ENCODE measurements at places on chromosomes 6 and 20.

DNA sequence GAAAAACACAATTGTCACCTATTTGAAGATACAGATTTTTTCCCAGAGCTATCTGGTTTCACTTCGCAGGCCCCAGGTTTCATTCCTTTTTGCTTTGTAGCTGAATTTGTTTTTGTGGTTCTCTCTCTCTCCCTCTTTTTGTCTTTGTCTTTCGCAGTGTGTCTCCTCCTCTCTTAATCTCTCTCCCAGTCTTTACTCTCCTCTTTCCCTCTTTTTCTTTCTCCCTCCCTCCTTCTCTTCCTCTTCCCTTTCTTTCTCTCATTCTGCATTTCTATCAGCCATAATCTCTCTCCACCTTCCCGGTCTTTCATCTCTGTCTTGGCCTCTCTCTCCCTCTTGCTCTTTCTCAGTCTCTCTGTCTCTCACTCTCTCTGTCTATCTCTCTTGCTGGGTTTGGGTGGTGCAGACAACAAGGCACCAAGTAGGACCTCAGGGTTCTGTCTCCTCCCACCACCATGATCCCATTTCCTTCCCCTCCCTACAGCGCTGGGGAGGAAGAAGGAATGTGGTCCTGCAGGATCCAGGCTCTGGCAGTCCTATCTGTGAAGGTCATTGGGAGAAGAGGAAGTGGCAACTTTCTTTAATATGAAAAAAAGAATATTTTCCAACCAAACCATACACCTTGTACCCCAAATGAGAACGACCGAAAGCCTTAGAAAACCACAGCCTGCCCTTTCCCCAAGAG lies 63.2 kb downstream of the BANF2 start:
- no peak for DNase-seq

GRCh38 chr6:4435981-4436445 lies 300.6 kb upstream of the ECI2 start:
- DNase-seq, result no peak

- DNase-seq, result peak; percentile 79
Measured at GRCh38 chr6:139373154-139373927, 1.1 kb downstream of the CITED2 start.

- DNase-seq, result no peak
Measured at GRCh38 chr6:115945306-115945705, 115.4 kb downstream of the FRK start.

- no peak for DNase-seq
Measured at GRCh38 chr6:118746145-118746824, 94.9 kb upstream of the CEP85L start.

- no peak for DNase-seq
Measured at GRCh38 chr6:170007468-170008293, 256.3 kb downstream of the ERMARD start.

- no peak for DNase-seq
Measured at GRCh38 chr6:52176550-52176949, 9.6 kb upstream of the IL17A start.

DNA sequence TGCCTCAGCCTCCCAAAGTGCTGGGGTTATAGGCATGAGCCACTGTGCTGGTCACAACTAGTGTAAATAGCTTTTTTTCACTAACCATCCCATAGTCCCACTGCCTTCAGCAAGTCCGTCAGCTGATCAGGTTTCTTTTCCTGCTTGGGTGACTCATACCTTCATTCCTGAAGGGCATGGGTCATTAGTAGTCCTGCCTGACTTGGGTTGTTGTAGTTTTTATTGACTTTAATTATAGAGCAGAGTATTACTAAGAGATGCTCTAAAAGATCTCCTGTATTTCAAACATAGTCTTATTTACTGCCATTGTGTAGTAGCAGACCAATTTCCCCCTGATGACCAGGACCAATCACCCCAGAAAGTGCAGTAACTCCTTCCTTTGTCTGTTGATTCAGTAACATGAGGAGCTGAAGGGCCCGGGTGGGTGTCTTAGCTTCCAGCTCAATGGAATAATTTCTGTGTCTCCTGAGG lies 25.8 kb downstream of the HLA-C start:
- DNase-seq, result no peak

GRCh38 chr6:443621-444159 lies 52.1 kb downstream of the IRF4 start:
- DNase-seq, result no peak

DNA sequence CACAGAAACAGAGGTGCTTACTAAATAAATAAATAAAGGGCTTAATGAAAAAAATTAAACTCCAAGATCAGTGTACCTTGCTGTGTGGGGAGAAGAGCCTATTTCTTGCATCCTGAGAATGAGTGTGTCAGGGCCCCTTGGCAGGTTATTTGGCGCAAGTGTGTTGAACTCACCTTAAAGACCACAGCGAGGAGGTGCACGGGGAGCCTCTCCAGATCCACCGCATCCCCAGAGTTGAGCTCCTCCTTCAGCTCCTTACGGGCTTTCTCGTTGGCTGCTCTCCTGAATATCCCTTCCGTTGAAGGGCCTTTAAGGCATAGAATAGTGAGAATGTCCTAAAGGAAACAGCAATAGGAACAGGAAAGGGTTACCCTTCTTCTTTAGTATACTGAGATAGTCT lies 3.6 kb downstream of the TAGAP start:
- no peak for DNase-seq

DNA sequence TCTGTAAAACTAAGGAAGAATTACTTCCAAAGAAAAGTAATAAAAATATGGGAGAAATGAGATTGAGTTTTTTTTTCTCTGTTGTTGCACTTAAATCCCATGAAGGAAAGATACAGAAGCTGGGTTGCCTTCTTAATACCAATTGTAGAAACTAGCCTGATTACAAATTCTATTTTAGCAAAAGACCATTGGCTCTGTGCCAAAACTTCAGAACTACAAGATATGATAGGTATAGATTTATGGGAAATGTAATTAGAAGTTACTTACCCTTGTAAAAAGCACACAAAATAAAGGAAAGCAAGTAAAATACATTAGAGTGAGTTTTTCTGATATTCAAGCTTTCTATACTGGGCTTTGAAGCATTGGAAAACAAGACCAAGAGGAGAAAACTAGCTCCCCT lies 73.5 kb upstream of the SCGN start:
- no peak for DNase-seq

- no peak for DNase-seq
Measured at GRCh38 chr6:7214468-7214867, 98.5 kb downstream of the SSR1 start.

- DNase-seq, result no peak
Measured at GRCh38 chr6:71473926-71474325, 185.3 kb downstream of the OGFRL1 start.

- peak; percentile 28 for DNase-seq
Measured at GRCh38 chr6:42505385-42505718, 53.6 kb upstream of the TRERF1 start.

- DNase-seq, result no peak
Measured at GRCh38 chr6:46338131-46338530, 153.1 kb downstream of the RCAN2 start.

DNA sequence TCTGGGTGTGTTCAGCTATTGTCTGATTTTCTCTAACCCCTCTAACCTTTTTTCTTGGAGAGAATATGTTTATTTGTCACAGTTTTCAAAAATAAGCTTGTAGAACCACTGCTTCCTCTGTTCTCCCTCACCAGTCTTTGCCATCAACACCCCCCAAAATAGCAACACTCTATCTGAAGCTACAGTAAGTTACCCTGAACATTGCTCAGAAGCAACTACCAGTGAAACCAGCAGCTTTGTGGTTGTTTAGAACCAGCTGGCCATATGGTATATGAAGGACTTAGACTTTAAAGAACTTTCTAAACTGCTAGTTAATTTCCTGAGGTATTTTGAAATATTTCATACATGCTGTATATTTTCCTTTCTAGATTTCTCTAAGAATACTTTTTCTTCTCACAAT lies 242.9 kb downstream of the KHDRBS2 start:
- no peak for DNase-seq

- peak; percentile 76 for DNase-seq
Measured at GRCh38 chr20:5843054-5843592, 92.9 kb downstream of the SHLD1 start.

- peak; percentile 26 for DNase-seq
Measured at GRCh38 chr6:2245877-2246863, 765 bp upstream of the GMDS start.

GRCh38 chr20:17816804-17817587 lies 117.2 kb downstream of the BANF2 start:
- no peak for DNase-seq

- no peak for DNase-seq
Measured at GRCh38 chr20:51826372-51826771, 24.1 kb upstream of the SALL4 start.

DNA sequence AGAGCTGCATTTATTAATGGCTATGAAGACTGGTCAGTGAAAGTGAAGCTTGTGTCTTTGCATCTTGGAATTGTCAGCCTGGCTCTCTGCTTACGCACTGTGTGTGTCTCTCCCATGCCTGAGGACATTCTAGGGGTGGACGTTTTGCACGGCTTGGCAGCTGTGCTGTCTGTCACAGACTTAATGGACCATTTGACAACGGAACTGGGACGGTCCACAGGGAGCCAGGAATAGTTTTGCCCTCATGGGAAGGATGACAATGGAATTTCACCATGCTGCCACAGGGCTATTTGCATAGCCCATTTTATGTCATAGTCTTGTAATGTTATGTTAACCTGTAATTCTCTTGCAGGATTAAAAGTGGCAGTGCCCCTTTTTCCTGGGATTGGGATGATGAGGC lies 44.7 kb downstream of the OR2B6 start:
- DNase-seq, result no peak

- DNase-seq, result no peak
Measured at GRCh38 chr20:25549172-25549773, 36.1 kb downstream of the NINL start.

DNA sequence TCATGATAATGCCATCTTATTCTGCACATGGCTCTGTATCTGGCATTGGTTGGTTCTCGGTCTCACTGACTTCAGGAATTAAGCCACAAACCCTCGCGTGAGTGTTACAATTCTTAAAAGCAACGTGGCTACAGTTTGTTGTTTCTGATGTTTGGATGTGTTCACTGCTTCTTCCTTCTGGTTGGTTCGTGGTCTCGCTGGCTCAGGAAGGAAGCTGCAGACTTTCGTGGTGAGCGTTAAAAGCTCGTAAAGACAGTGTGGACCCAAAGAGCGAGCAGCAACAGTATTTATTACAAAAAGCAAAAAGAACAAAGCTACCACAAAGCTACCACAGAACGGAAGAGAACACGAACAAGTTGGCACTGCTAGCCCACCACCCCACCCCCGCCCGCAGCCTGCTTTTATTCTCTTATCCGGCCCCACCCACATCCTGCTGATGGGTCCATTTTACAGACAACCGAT lies 51.1 kb downstream of the MYLIP start:
- DNase-seq, result peak; percentile 20

- DNase-seq, result no peak
Measured at GRCh38 chr6:167588181-167588919, 238.4 kb upstream of the AFDN start.

- DNase-seq, result peak; percentile 67
Measured at GRCh38 chr6:27161946-27162603, 85.4 kb upstream of the PRSS16 start.

DNA sequence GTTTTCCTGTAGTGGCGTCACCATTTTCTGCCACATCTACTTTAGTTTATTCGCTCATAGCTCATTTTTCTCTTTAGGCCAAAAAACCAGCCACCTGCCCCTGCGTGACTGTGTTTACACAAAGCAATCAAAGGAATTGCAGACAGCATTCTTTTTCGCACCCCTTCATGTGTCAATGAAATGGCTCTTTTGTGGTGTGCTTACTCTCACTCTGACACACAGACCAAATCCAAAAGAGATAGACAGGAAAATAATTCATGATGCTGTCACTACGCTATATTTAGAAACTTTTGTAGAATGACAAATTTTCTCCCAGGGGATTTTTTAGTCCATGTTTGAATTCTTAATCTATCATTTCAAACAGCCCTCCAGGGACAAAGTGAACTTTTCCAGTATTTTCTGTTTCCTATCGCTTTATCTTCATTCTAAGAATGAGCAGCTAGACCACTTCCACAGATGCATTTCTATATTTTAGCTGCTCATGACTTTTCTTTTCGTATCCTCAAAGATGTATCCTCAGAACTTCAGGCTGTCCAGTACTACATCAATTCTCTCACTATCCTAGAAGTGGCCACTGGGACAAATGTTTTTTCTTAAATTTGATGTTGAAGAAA lies 37.9 kb upstream of the KHDRBS2 start:
- no peak for DNase-seq

DNA sequence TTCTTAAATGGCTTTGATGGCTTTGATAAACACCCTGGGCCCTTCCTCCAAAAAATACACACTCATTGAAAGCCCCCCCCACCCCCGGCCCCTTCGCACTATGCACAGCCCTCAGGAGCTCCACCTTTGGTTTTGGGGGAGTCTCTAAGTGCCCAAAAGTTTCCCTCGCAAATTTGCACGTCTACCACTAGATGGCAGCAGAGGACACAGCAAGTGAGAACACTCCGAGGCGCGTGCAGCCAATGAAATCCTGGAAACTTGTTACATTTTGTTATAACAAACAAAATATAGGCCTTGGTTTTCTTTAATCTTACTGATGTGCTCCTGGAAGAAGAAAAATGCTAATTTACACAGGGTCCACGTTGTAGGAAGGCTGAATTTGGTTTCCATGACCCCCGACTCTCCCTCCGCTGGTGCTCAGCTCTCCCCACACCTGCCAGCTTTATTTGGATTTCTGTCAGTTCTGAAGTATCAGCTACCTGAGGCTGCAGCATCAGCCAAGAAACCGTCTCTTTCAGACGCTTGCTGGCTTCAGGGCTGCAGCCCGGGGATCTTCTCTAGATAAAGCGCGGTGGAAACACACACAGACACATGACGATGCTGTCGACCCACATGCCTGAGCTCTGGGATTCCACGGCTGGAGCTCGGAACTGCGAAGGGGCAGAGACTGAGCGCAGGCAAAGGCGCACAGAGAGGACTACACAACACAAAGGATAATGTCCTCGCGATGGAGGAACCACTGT lies 148.3 kb upstream of the RPS6KA2 start:
- peak; percentile 76 for DNase-seq

- DNase-seq, result no peak
Measured at GRCh38 chr20:57685146-57685758, 24.6 kb downstream of the PMEPA1 start.

DNA sequence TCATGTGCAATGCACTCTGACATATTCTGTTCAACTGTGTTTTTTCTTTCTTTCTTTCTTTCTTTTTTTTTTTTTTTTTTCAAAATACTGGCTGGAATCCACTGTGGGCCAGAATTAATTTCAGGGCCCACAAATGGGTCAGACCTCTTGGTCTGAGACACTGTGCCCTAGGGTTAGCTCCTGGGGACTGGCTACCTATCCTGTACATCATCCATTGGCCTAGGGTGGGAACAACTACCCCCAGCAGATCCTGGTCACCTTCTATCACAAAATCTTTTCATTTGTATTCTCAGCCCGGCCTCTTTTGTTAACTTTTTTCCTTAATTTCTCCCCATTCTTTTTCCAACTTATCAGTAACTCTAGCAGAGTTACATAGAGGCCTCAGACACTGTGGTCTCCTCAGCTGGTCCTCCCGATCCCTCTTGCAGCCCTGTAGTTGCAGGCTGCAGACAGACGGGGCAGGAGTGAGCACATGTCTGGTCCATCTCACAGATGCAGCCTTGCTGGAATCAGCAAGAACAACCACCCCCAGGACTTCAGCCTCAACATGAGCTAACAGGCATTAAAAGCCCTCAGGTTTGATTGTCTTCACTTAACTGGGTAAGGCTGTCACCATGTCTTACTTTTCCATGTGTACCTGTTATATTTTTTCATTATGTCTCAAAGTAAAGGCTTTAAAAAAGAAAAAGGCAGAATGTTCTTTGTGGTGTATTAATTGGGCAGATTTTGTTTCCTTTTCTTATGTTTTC lies 41.3 kb downstream of the TXLNB start:
- DNase-seq, result peak; percentile 80
